ENCODE measurements at places on chromosomes 6 and 20.
A peak's percentile ranks its signal among the peaks of the same experiment; 100 is the strongest.

DNA sequence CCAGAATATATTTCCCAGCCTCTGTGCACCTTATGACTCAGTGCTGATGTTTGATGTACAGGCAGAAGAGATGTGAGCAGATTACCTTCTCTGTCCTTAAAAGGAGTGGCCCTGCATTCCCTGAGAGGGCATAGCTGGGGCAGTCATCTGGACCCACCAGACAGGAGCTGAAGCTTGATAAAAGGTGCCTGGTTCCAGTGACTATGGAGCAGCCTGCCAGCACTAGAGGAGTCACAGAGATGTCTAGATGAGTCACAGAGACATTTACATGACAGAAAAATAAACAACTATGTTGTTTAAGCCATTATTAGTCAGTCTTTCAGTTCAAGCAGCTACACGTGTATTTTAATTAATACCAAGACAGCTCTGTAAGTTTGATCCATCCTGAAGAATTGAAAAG, 237.1 kb upstream of the MOCS1 start:
- DNase-seq, result no peak

- no peak for DNase-seq
These were observed 463 bp upstream of the HLA-DMB start for GRCh38 chr6:32941214-32941768.

DNA sequence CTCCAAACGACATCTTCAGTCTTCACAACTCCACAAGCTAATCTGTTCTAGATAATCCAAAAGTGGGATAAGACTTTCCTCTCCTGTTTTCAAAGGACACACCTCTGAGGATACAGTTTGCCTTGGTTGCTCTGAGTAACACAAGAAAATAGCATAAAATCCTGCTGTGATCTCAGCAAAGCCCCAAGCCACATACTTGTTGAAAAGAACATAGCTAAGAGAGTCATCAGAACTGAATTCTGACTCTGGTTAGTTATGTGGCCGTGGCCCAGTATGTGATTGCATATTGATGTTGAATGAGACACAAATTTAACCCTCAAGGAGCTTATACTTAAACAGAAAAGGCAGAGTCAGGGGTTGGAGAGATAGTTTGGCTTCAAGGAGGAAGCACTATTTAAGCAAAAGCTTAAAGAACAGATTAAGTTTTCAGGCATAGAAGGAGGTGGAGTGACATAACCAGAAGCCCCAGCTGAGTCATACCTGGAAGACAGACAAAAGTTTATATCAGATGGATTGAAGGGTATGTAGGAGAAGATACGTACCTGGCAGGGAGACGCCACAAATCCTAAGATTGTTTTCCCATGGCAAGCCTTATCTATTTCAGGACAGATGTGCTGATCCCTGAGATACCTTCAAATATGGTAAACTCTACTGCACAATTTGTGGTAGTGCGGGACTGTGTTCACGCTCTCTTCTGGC, 41.2 kb downstream of the OPN5 start:
- DNase-seq, result no peak

- no peak for DNase-seq
These were observed 160.6 kb downstream of the GRM4 start for GRCh38 chr6:33985313-33985751.

- DNase-seq, result no peak
These were observed 149.5 kb downstream of the DOK5 start for GRCh38 chr20:54624706-54625390.

- no peak for DNase-seq
These were observed 164.6 kb downstream of the RALGAPA2 start for GRCh38 chr20:20547876-20548266.

- no peak for DNase-seq
These were observed 136.0 kb downstream of the GJA1 start for GRCh38 chr6:121571455-121571854.

- peak; percentile 33 for DNase-seq
These were observed 3.3 kb downstream of the RNF144B start for GRCh38 chr6:18390476-18390875.

GRCh38 chr6:108115598-108116058, 41.1 kb upstream of the OSTM1 start:
- peak; percentile 11 for DNase-seq

GRCh38 chr6:149150801-149151398, 166.6 kb upstream of the TAB2 start:
- DNase-seq, result peak; percentile 25

- no peak for DNase-seq
These were observed 12.8 kb downstream of the NFATC2 start for GRCh38 chr20:51529758-51530157.

- DNase-seq, result no peak
These were observed 385.2 kb downstream of the FRK start for GRCh38 chr6:115675443-115675842.

DNA sequence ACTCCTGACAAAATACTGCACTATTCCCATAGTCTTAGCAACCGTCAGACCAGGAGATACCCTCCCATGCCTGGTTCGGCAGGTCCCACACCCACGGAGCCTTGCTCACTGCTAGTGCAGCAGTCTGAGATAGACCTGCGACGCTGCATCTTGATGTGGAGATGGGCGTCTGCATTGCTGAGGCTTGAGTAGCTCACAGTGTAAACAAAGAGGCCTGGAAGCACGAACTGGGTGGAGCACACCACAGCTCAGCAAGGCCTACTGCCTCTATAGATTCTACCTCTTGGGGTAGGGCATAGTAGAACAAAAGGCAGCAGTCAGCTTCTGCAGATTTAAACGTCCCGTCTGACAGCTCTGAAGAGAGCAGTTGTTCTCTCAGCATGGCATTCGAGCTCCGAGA, 25.4 kb downstream of the TMEM244 start:
- DNase-seq, result no peak

- peak; percentile 85 for DNase-seq
These were observed 115.2 kb upstream of the RNF24 start for GRCh38 chr20:4130404-4131189.

GRCh38 chr6:114830515-114830914, 487.7 kb upstream of the HS3ST5 start:
- no peak for DNase-seq

GRCh38 chr6:156652231-156652750, 124.9 kb upstream of the ARID1B start:
- DNase-seq, result no peak

DNA sequence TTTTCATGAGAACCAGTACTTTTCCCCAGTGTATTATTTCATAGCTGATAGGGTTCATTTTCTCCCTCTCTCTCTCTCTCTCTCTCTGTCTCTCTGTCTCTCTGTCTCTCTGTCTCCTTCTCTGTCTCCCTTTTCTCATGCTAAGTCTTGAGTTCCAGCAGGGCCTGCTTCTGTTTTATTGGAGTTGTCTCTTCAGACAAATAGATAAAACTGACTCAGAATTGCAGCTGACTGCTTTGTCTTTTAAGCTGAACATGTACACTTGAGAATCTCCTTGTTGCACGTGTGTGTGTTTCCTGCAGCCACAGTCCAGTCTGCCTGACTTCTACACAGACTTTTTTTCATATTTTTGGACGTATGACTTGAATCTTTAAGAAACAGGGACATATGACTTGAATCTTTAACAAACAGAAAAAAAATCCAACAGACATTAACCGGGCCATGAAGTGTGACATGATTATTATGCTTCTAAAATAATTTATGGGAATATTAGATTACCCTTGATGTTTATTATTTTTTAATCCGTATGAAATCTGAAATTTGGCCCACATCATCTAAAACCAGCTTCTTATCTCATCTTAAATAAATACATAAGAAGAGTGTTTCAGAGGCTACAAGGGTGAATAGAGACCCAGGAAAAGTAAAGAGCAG, 71.5 kb downstream of the JAG1 start:
- DNase-seq, result no peak

DNA sequence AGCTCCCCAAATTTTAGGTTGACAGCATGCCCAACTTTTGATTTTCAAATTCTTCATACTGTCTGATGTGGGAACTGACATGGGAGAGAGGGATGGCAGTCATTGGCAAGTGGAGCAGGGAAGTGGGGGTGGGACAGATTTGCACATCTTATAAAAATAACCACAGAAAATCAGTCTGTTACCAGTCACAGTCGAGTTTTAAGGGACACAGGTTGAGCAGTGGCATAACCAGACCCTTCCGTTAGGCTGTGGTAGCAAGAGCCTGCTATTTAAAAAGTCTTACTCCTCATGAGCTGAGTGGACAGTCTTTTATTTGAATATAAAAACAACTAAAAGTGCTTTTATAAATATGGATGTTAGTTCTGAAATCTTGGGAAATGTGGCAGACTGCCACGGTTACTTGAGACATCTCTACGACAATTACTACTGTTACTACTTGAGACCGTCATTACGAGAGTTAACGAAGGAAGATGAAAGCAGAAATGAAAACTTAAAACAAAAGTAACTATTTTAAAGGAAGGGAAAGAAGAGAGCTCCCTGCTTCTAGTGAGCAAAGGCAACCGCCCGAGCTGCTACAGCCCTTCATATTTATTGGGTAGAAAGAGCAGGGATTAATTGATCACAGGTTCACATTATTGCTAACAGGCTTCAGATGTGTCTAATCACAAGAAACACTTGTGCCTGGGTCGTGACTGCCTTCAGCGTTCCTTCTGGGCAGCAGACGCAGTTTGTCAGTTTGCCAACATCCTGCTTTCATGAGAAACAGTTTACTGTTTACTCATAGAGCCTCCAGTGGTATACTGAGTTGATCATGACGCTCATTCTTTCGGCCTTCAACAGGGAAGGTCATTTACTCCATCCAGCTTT, 71.3 kb downstream of the EFHC1 start:
- peak; percentile 32 for DNase-seq

- DNase-seq, result no peak
These were observed 5.6 kb upstream of the METTL24 start for GRCh38 chr6:110363748-110364147.

- no peak for DNase-seq
These were observed 27.2 kb upstream of the SYNJ2 start for GRCh38 chr6:157954150-157955117.

DNA sequence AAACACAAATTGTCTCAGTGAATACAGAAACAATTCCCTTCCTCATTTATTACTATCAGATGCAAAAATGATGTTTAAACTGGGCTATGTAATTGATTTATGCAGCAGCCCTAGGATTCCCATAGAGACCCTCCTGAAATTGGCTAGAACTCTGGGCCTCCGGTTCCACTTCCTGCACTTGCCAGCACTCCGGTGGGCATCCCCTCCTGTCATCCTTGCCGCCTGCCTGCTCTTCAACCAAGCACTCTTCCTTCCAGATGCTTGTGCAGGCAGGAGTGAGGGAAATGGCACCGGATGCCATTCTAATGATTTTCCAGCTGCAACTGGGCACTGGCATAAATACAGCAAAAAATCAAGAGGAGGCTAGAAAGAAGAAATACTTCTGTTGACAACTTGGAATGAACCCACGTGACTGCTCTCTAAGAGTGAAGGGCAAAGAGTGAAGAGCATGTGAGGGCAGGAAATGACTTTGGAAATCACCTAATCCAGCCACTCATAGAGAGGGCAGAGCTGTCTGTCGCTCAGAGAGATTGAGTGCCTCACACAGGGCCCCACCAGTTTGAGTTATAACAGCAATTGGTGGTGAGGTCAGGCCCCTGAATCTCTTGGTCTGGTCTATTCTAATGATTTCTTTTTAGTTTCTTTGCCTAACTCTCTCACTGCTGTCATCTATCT, 3.7 kb upstream of the NEDD9 start:
- DNase-seq, result peak; percentile 60

DNA sequence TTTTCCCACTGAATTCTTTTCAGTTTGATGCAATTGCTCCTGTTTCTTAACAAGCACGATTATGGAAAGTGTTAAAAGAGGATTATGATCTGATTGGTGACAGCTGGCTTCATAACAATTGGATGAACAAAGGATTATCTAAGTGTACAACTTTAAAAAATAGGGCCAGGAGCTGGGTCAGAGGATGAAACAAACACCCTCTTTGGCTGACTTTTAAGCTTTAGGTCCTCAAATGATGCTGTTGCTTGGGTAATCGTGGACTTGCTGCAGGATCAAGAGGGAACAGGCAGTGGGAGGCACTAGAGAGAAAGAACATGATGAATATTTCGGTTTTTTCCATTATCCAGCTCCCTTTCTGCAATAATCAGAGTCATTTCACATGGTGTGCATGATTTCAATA, 35.5 kb upstream of the TMX4 start:
- DNase-seq, result no peak

GRCh38 chr6:15148356-15148946, 97.4 kb upstream of the JARID2 start:
- no peak for DNase-seq

DNA sequence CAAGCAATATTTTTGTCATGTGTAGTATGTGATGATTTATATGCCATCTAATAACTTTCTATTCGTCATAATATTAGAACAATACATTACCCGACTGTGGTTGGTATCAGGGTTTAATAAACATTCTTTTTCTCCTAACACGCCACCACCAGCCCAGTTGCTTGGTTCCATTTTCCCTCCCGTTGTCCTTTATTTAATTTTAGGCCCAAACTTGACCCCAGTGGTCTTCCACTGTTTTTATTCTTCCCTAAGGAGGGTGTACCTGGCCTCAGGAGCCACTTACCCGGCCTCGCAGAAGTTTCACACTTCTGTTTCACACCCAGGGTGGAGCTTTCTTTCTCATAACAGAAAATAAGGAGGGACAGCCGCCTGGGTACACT, 33.1 kb upstream of the PIM1 start:
- no peak for DNase-seq

GRCh38 chr6:43494766-43495165, 15.4 kb downstream of the LRRC73 start:
- no peak for DNase-seq

- DNase-seq, result no peak
These were observed 35.7 kb downstream of the CDH4 start for GRCh38 chr20:61287583-61288275.

GRCh38 chr20:34322267-34323105, 19.3 kb upstream of the AHCY start:
- no peak for DNase-seq

GRCh38 chr6:119444642-119445557, 95.3 kb upstream of the MAN1A1 start:
- DNase-seq, result peak; percentile 43

GRCh38 chr20:48721324-48722001, 106.3 kb downstream of the PREX1 start:
- DNase-seq, result no peak

DNA sequence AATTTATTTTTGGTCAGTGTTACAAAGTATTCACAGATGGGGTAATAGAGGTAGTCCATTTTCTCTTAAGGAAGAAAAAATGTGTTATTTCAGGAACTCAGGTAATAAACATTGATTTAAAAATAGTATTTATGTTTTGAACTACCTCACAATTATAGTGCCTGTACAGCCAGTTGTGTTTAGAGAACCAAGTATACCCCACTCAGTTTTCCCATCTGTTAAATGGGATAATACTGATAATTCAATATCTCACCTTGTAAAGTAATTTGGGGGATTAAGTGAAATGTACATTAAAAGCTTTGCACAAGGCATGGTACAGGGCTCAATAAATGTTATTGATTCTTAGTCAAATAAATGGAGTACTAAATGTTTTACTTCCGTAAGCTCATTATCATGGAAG, 4.7 kb downstream of the ZNF451 start:
- DNase-seq, result no peak
